ENCODE measurements at places on chromosomes 5 and 9.

- no peak for DNase-seq
These were observed 72.7 kb downstream of the CAST start for GRCh38 chr5:96734871-96735325.

DNA sequence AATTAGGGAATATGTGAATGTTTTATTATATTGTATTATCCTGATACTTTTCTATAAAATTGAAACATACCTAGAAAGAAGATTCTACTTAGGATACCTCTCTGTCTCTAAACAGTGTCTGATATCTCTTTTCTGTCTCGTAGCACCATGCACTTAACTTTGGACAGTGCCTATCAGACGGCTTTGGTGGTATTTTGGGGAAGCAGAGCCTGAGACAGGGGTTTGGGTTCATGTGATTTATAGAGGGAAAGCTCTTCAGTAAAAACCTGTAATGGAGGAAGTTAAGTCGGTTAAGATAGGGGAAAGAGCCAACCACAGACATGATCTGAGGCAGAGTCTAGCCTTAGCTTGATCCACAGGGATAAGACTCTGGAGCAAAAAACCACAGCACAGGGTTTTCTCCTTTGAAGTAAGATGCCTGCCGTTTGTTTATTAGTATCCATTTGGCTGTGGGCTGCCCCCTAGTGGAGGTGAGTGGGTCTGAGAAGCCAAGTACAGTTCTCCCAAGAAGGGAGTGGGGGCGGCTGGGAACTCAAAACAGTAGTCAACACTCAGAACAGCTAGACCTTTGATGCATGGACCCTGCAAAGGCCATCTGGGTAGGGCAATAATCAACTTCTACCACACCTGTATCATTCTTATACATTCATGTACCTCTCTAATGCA lies 141.2 kb upstream of the ASTN2 start:
- no peak for DNase-seq

- DNase-seq, result no peak
These were observed 157.8 kb downstream of the FGF18 start for GRCh38 chr5:171577042-171577758.

DNA sequence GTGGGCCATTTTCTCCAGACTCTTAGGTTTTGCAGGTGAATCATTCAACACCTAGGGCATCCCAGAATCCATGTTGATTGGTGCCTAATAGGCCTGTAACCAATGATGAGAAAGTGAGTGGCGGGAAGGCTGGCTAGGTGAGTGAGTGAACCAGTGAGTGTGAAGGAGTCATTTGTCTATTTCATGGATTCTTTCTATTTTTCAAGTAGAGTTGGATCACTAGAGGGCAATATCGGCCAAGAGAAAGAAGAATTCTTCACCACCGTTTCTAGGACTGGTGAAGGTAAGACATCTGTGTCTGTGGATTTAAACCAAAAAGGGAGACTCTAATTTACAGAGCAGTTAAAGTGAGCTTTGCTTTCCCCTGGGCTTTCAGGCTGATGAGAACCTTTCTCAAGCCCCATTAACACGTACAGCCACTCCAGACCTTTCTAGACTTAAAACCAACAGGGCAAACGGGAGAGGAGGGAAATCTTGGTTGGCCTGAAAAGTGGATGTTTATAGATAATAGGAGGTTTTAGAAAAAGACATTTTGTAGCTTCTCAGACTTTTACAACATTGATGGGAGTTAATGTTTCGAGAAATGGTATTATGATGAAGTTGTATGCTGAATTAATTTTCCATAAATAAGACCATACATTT lies 114.3 kb upstream of the IL12B start:
- DNase-seq, result no peak

DNA sequence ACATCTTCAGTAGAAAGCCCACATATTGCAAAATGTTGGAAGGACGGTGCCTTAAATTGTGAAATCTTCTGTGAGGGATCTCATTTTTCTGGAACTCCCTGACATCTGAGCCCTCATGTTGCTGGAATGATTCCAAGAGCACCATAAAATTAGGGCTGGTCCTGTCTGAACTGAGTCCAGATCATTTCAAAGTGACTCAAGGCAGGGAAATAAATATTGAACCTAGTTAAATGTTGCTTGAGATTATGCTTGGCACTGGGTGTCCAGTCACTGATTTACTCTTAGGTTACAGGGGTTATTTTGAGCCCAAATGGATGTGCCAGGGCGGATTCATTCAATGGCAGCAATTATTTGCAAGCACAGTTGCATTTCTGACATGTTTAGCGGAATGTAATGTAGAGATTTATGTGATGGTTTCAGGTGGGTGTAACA lies 437.0 kb downstream of the PIK3R1 start:
- no peak for DNase-seq

DNA sequence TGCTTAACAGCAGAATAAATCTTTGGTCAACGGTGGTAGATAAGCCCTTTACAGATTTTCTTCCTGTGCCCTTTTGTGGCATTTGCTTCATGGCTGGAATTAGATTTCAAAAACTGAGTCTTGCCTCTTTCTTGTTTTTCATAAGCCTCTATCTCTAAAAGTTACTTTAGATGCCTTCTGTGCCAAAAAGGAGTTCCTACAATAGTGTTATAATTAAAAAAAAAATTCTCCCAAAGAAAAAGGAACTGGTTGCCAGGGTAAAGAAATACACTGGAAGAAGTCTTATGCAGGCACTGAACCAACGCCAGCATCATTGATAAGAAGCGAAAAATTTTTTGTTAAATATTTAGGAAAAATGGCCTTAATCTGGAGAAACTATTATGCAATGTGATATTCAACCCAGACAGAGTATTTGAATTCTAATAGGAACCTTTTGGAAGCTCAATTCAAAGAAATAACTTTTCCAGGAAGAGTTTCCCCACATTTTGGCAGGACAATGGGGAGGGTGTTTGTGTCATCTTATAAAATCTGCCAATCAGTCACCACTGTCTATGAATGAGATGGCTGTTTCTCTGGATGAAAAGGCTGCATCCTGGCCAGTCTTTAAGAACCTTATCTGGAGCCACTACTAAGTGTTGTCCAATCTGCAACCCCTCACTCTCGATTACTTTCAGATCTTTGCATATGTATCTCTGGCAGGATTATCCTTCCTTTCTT lies 608.1 kb downstream of the PDE4D start:
- no peak for DNase-seq

DNA sequence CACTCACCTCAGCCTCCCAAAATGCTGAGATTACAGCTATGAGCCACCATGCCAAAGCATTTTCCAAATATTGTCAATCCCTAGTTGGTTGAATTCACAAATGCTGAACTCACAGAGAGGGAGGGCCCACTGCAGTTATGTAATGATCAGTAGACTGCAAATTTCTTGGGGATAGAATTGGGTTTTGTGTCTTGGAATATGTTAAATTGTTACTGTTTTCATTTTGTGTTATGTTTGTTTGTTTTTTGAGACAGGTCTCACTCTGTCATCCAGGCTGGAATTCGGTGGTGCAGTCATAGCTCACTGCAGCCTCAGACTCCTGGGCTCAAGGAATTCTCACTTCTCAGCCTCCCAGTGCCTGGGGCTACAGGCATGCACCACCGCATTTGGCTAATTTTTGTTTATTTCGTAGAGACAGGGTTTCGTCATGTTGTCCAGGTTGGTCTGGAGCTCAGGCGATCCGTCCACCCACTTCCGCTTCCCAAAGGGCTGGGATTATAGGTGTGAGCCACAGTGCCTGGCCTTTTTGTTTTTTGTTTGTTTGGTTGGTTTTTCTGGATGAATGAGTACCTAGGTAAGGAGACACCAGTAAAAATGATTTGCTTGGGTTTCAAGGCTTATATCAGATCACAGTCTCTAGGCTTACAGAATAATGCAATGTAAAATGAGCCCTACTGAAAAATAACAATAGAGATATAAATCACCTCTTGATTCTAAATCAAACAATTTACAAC lies 31.5 kb upstream of the LMNB1 start:
- DNase-seq, result no peak

DNA sequence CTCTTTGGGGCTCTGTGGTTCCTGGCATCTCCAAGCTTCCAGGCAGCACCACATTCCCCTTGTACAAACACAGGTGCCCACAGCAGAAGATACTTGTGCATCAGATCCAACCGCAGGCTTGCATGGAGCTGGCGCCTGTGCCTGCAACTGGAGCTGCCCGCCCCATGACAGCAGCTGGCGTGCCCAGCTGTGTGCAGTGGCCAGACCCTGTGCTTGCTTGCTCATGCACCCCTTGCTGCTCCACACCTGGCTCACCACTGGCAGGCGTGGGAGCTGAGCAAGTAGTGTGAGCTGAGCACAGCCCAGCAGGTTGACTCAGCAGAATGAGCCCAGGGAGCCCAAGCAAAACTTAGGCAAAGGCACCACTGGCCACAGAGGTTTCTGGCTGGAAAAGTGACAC lies 84.4 kb upstream of the STARD4 start:
- no peak for DNase-seq

DNA sequence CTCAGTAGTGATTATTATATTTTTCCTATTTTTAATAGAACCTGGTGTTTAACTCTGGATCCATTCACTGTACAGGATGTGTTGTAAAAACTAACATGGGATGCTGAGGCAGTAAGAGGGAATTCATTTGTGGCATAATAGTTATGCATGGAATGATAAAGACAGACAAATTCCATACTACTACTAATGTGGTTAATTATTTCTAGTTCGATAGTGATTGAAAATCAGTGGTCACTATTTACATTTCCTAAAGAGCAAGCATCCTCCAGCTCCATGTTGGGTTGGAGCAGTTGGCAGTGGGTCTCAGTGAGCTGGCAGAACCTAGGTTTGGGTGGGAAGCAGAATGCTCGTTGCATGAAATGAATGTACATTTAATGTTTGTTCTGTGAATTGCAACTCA lies 122.6 kb downstream of the SAXO1 start:
- no peak for DNase-seq

DNA sequence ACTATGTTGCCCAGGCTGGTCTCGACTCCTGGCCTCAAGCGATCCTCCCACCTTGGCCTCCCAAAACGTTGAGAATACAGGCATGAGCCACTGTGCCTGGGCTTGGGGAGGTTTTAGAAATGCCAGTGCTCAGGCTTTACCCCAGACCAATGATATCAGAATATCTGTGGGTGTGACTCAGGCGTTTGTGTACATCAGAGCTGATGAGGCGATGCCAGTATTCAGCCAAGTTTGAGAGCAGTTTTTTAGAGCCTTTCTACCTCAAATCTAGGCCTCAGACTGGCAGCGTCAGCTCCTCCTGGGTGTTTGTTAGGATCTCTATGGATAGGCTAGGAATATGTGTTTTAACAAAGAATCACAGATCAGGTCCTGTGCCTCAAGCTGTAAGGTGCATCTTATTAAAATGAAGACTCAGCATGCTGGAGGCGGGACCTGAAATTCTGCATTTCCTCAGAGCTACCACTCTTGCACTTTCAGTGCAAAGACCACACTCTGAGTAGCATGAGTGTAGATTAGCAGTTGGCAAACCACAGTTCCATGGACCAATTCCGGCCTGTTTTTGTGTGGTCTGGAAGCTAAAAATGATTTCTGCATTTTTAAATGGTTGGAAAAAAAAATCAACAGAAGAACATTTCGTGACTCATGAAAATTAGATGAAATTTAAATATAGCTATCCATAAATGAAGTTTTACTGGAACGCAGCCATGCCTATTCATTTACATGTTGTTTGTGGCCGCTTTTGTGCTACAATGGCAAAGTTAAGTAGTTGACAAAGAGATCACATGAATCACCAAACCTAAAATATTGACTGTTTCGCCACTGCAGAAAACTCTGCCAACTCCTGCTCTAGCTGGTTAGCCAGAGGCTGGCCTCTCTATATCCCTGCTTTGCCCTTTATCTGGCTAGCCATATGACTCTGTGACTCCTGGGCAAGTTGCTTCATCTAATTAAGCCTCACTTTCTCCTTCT lies 92.2 kb downstream of the KLF4 start:
- DNase-seq, result no peak

- DNase-seq, result no peak
These were observed 163.7 kb downstream of the GAPVD1 start for GRCh38 chr9:125425170-125425897.

DNA sequence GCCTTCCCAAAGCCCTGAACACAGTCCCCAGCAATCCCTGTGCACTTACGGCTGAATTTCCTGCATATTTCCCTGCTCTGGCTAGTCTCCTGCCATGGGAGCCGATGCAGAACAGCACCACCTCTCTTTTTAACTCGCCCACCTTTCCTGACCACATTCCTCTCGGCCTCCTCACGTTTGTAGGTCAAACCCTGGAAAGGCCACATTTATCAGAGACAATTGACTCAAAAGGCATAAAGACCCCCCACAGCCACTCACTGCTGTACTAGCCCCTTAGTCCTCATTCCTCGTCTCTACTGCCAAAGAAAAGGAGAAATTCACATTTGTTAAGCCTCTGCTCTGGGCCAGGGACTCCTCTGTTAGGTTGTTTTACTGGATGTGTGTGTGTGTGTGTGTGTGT lies 43.6 kb downstream of the ENC1 start:
- no peak for DNase-seq

- no peak for DNase-seq
These were observed 146.2 kb upstream of the DMRT1 start for GRCh38 chr9:695252-695651.

DNA sequence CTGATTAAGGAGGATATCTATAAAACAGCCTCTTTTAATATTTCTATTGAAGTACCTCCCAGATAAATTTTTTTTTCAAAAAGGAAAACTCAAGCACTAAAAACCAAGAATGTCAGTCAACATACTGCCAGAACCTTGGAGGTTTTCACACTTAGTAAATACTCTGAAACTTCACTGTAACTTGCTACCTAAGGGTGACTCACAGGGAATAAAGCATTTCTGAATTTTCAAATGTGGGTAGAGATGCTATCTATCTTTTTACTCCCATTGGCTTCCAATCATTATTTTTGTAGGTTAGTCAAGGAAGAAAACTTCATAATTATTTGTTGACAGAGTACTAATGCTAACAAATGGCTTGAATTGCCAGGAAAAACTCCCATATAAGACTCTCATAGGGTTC lies 46.1 kb downstream of the SLC25A46 start:
- DNase-seq, result no peak

DNA sequence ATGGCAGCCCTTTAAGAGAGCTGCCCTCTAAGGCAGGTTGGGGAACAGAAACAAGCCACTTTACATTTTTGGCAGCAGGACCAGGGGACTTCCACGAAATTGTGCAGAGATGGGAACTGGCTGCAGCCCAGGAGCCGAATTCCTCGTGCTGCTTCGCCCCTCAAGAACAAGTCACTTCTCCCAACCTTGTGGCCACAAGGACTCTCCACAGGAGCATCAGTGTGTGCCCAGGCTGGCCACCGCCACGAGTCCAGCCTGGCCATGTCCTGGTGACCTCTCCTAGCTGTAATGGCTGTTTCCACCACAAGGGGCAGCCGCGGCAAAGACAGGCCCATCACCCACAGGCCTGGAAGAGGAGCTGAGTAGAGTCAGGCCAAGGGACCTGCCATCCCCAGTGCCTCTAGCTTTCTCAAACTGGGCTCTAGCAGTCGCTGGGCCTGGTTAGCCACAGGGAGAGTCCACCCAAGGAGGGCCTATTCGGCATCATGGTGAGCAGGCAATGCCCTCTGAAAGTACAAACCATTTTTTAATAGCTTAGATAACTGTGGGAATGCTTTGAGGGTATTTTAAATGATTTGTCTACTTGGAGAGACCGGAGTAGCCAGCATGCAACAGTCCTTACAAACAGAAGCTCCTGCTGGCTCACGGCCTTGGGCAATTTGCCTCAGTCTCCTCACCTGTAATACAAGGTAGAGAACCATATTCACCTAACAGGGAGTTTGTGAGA lies 129.0 kb downstream of the COL23A1 start:
- no peak for DNase-seq

- DNase-seq, result no peak
These were observed 155.9 kb downstream of the NR2F1-AS1 start for GRCh38 chr5:93425096-93425495.

All from GOT3 (cell line).